ENCODE measurements at places on chromosomes 6 and 20.

DNA sequence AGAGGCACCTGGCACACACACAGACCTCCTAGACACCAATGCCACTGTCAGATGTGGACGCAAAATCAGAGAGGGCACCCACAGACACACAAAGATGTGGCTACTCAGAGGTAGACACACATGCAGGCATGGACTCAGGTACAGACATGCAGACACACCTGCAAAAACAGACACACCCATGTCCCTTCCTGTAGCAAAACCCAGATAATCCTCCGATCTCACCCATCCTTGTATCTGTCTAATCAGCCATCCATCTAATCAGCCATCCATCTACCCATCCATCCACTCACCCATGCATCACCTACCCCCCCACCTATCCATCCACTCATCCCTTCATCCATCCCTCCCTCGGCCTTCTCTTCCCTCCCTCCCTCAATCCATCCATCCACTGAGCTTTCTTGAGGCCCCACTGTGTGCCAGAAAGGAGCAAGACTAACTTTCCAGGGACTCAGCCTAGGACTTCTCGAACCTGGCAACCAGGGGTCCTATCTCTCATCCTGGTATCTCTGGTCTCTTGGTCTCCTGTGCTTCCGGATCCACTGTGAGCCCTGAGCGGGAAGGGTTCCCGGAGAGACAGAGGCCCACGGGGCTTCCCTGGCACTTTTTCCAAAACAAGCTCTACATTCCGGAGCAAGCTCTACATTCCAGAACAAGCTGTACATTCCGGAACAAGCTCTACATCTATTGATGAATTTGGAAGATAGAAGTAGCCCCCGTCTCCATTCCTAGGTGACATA is 1.1 kb upstream of the TGM2 start:
- no peak for DNase-seq

DNA sequence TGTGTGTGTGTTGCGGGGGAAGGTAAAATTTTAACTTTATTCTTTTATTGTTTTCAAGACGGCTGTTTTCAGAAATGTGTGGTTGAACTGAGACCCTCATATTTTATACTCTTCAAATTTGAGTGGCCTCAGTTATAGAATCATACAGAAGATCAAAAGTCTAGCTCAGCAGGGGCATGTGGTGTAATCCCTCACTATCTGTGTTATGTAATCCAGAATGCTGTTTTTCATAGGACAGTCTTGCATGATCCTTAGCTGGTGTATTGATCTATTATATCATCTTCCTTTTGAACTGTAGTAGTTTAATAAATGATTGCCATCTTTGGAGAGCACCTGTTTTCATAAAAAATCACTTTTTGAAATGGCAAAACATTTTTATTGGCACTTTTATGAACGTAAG is 1.4 kb downstream of the PLCB4 start:
- DNase-seq, result no peak

GRCh38 chr6:41111017-41111416 is 38.2 kb downstream of the NFYA start:
- DNase-seq, result no peak

DNA sequence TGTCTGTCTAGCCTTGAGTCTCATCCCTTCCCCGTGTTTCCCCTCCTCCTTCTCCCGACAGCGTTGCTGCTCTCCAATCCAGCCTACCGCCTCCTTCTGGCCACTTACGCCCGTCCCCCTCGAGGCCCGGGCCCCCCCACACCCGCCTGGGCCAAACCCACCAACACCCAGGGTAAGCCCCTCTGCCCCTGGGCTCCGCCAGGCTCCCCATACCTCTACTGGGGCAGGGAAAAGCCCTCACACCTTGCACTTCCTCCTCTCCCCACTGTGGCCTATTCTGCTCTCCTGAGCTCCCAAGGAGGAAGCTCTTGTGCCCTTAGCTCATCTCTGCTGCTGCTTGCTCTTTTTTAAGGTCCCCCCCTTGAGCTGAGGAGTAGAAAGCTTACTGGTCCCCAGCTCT is 11.0 kb downstream of the DDR1 start:
- no peak for DNase-seq

Measured in neuronal stem cell (in vitro differentiated cells).